ENCODE measurements at places on chromosomes 6 and 20. TPM values are rescaled to one million over a fixed set of nuclear protein-coding genes. Genes with fewer than 3 reads are reported as not detected.

The ADTRP gene
- 2.5 TPM for total RNA-seq

The HLA-DOB gene
- not detected for total RNA-seq

The MYL9 gene
- 0.78 TPM for total RNA-seq

The ASIP gene
- total RNA-seq: not detected

The TRIM40 gene
- total RNA-seq: not detected

The PLN gene
- 0.47 TPM for total RNA-seq

The KIF3B gene
- 92.5 TPM for total RNA-seq

The ZCCHC3 gene
- 27.0 TPM for total RNA-seq

The LZTS3 gene
- 12.0 TPM for total RNA-seq

The OTOR gene
- 0.47 TPM for total RNA-seq

The OXT gene
- not detected for total RNA-seq

The DYNLT2 gene
- 2.8 TPM for total RNA-seq

The RNF39 gene
- not detected for total RNA-seq

The CAPN11 gene
- total RNA-seq: not detected

The MDFI gene
- 11.7 TPM for total RNA-seq

The TULP1 gene
- 0.47 TPM for total RNA-seq

The RAB44 gene
- total RNA-seq: not detected

The SCRT2 gene
- total RNA-seq: 2.0 TPM

The TMEM181 gene
- total RNA-seq: 80.3 TPM

All from occipital lobe (tissue), 3 donors.